ENCODE measurements at places on chromosomes 5 and 9. TPM values are rescaled to one million over a fixed set of nuclear protein-coding genes. Genes with fewer than 3 reads are reported as not detected.

DNA sequence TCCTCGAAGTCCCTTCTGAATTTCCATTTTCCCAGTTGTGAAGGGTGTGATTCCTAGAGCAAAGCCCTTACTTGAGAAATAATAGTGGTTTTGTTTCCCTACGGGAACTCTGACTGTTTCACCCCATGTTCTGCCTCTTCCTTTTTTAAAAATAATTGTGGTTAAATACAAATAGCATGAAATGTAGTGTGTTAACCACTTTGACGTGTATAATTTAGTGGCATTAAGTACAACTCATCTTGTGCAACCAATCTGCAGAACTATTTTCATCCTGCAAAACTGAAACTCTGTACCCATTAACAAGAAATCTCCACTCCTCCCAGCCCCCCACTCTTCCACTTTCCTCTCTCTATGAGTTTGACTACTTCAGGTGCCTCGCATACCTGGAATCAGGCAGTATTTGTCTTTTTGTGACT is 35.6 kb upstream of the HAND1 start:
- no peak for DNase-seq

The GRIN1 gene
- polyA plus RNA-seq: 0.08 TPM

GRCh38 chr5:170330568-170331054 is 33.0 kb upstream of the LCP2 start:
- no peak for DNase-seq

GRCh38 chr5:158611581-158611980 is 488.1 kb downstream of the EBF1 start:
- DNase-seq: no peak

The GPRIN1 gene
- polyA plus RNA-seq: 5.1 TPM

DNA sequence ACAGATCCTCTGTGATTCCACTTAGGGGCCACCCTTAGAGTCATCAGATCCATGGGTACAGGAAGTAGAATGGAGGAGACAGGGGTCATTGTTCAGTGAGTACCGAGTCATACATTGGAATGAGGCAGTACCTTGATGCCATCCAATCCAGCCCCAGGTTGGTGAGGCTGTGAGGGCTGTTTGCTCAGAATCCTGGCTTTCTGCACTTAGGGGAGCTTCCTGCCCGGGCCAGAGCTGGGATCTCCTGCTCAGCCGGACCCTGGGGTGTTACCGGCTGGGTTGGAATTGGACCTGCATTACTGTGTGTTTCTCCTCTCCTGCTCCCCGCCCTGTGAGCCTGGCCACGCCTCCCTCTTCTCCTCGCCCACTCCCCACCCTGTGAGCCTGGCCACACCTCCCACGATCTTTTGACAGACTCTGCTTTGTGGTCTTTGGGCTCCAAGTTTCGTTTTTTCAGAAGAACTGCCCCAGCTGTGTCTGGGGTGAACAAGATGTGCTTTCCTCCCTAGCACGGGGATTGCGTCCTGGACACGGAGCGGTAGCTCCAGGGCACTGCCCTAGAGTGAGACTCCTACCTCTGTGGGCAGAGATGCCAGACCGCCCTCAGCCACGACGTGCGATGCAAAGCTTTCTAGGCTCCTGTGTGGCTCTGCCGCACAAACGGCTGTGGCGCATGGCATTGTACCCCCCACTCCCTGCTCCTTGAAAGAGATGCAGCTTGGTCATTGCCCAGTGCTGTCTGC is 15.4 kb downstream of the TRAF2 start:
- DNase-seq: no peak

DNA sequence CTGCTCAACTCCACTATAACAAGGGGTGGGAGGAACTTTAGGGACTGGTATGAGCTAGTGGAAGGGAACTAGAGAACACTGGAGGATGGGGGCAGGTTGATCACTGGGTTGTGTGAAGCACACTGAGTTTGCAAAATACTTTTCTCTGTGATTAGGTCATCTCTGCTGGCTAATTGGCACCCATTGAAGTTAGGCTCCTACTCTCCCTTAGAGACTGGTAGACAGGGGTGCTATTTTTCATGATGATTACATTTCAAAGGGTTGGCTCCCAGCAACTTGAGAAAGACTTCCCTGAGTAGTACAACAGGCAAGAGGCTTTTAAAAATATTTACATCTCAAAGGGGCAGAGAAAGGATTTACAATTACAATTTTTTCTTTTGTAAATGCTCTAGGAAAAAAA is 50.4 kb upstream of the MTAP start:
- no peak for DNase-seq

DNA sequence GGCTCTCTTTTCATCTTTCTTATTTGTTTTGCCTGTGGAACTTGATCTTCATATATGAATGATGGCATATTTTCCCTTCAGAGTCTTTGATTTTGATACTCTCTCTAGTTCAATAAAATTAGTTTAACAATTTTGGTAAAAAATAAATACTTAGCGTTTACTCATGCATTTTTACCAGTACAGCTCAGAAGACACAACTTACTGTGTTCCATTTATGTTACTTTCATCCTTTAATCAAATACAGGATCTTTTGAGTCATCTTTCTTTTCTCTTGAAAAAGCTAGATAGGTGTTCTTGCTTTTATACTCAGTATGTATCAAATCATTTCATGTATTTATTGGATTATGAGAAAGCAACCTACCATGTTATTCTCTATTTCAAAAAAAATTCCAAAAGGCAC is 47.1 kb upstream of the RICTOR start:
- DNase-seq: no peak

DNA sequence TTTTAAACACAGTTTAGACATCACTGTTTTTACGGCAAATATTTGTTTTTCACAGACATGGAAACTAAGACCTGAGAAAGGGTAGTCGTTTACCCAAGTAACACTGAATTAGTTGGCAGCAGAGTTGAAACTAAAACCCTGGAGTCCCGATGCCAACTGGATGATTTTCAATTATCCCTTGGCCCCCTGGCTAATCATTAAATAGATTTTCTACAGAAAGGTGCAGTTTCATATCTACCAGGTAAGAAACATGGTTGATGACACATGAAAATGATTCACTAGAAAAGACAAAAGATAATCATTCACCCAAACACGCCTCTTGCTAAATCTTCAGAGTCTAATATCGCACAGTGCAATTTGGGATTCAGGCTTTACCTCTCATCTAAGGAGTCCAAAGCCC is 136.9 kb downstream of the SEMA5A start:
- DNase-seq: no peak

DNA sequence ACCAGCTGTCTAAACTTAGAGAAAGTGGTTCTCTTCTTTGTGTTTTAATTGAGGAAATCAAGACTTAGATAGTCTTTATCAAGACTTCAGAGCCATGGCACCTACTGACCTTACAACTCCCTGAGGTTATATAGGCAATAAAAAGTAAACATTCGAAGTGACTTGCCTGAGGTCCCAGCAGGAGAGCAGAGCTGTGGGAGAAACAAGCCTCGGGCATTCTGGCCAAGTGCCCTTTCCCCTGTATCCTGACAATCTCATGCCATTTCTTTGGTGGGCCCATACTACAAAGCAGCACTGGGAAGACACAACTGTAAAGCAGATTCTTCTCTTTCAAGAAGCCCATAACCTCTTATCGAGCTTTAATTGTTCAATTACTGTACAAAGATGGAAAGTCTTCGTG is 23.1 kb downstream of the FREM1 start:
- DNase-seq: no peak

The CHMP5 gene
- 53.0 TPM for polyA plus RNA-seq

- no peak for DNase-seq
Observed at GRCh38 chr5:76974785-76975184, 21.9 kb downstream of the CRHBP start.

Data from K562 (cell line).